ENCODE measurements at places on chromosomes 5 and 9.

- DNase-seq, result no peak
Observed at GRCh38 chr9:89776795-89777525, 172.1 kb downstream of the GADD45G start.

GRCh38 chr5:59178071-59178470, 595.2 kb downstream of the RAB3C start:
- no peak for DNase-seq

GRCh38 chr5:152277936-152278335, 127.1 kb downstream of the NMUR2 start:
- no peak for DNase-seq

DNA sequence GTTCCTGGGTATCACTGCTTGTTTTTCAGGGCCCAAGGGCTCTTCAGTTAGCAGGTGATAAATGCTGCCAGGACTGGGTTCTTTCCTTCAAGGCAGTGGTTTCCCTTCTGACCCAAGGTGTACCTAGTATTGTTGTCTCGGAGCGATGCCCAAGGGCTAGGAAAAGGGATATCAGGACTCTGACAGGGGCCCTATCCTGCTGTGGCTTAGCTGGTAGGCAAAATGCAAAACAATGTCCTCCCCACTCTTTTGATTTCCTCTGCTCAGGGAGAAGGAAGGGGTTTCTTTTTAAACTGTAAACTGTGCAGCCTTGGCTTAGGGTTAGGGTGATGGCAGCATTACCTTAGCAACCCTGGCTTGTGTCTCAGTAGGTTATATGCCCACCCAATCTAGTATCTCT, 508.8 kb upstream of the CTNND2 start:
- DNase-seq, result no peak

- DNase-seq, result no peak
Observed at GRCh38 chr5:147439254-147439653, 70.6 kb downstream of the DPYSL3 start.

DNA sequence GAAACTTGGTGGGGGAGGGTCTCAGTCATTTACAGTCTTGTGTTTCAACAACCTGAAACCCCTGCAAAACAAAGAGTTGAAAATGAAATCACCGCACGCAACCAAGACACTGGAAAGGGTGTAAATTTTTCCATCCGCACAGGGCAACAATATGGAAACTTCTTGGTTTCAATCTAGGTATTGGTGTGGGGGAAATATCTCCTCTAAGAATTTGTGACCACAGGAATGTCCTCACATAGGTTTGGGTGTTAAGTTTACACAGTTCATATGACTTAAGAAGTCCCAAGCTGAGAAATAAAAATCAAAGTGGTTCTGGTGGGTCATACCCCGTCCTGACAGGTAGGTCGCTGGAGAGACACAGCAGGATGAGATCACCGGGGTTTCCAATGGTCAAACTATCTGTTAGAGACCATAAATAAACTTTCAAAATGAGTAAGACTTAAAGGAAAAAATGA, 51.9 kb upstream of the PIP5K1B start:
- no peak for DNase-seq

GRCh38 chr5:39520232-39520572, 95.4 kb upstream of the DAB2 start:
- no peak for DNase-seq

- DNase-seq, result no peak
Observed at GRCh38 chr5:179619776-179620175, 3.7 kb downstream of the HNRNPH1 start.

- DNase-seq, result no peak
Observed at GRCh38 chr5:27009540-27009915, 28.9 kb downstream of the CDH9 start.

All from globus pallidus (tissue), 1 donor.